ENCODE measurements at places on chromosomes 1 and 21.
A peak's percentile ranks its signal among the peaks of the same experiment; 100 is the strongest.

GRCh38 chr1:2085080-2085479 lies 34.9 kb downstream of the PRKCZ start:
- no peak for DNase-seq

DNA sequence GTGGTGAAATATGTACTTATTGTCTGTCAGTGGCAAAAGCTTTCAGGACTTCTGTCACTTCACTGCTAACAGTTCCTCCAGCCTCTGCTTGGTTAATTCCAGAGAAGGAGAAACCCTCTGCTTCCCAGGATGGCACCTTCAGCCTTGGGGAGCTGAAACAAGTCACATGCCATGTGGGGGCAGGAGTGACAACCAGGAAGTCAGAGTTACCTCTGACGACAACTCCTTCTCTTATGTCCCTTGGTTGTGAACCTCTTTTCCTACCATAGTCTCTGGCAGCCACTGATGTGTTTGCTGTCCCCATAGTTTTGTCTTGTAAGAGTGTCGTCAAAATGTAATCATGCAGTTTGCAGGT lies 53.6 kb downstream of the FCRL5 start:
- no peak for DNase-seq

- peak; percentile 81 for DNase-seq
Observed at GRCh38 chr1:203682473-203683383, 56.1 kb downstream of the ATP2B4 start.

DNA sequence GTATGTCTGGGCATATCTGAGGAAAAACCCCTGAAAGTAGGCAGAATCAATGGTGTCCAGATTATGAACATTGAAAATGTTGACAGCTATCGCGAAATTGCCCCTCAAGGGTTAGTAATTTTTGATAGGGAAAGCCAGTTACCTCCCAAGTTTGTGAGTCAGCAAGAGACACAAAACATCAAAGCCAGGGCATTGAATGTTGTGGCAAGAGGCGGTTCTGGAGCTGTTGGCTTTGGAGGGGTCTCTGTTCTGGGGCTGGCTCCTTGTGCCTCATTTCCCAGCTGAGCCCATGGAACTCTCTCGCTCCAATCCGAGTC lies 10.6 kb upstream of the S100A11 start:
- no peak for DNase-seq

DNA sequence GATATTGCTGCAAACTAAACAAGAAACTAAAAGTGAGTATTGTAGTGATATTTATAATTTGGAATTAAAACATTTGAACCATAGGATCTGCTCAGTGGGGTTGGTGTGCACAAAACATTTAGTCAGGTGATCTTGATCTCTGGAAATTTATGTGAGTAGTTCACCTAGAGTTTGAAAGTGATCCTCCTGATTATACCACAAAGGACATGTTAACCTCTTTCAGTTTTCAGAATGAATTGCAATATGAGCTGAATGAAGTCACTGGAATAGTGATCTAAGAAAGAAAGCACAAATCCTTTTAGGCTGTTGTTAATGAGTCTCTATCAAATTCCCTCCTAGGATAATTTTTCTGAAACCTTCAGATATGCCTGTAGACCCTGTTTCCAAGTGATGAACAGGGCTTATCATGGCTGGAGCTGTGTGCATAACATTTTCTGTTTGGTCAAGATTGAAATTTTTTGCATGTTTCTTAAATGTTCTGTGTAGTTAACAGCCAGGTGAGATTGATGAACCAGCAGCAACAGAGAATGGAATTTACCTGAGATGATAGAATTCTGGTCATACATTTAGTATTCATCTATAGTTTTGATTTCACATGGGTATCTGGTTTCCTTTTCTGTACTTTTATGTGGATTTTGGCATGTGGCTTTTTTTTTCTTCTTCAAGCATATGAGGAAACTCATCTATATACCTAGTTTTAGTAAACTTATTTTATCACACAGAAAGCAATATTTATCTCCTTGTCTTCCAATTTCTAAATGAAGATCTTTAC lies 25.5 kb downstream of the CDC14A start:
- DNase-seq, result no peak

- peak; percentile 66 for DNase-seq
Observed at GRCh38 chr1:61056573-61057439, 25.6 kb upstream of the NFIA start.

DNA sequence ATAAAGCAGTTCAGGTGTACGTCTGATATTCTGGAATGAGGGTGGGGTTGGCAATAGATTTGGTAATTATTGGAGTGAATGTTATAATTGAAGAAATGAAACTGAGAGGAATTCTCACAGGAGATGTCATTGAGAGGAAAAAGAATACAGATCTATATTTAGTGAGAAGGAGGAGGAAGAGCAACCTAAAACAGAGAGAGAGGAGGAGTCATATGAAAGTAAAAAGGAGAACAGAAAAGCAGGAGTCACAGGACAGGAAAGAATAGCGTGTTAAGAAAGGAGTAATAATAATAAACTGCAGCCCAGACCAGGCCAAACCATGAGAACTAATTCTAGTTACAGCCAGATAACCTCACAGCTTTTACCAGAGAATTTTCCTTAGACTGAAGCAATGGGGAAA lies 62.7 kb upstream of the MROH9 start:
- DNase-seq, result no peak

GRCh38 chr1:115218699-115219098 lies 119.3 kb downstream of the NGF start:
- DNase-seq, result no peak

- no peak for DNase-seq
Observed at GRCh38 chr1:156571261-156571852, 1.0 kb downstream of the IQGAP3 start.

GRCh38 chr1:185846672-185847444 lies 112.7 kb downstream of the HMCN1 start:
- no peak for DNase-seq

DNA sequence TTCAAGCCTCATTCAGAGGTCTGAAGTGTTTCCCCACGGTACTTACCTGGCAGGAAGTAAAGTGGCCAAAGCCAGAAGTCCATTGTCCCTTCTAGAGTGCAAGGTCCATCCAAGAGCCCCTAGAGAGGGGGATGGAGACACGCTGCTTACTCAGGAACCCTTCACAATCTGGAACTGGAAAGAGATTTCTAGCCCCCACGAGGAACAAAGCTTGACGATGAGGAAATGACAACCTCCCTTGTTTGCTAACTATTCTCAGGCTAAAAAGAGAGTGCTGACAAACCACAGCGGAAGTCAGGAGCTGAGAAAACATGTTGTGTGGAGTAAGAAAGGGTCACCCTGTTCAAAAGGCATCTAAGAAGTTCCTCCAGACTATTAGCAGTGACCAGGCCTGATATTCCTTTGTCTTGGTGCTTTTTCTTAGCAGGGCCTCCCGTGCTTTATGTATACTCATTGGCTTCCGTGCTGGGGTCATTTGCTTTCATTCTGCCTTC lies at the start of gene FCMR:
Gene FCMR (minus strand): TSS at position 170 of the 494 bp plus-strand sequence. CDS start 87 bp downstream, at position 83.
- DNase-seq, result no peak

GRCh38 chr1:6385488-6386191 lies 7.9 kb downstream of the ACOT7 start:
- no peak for DNase-seq

DNA sequence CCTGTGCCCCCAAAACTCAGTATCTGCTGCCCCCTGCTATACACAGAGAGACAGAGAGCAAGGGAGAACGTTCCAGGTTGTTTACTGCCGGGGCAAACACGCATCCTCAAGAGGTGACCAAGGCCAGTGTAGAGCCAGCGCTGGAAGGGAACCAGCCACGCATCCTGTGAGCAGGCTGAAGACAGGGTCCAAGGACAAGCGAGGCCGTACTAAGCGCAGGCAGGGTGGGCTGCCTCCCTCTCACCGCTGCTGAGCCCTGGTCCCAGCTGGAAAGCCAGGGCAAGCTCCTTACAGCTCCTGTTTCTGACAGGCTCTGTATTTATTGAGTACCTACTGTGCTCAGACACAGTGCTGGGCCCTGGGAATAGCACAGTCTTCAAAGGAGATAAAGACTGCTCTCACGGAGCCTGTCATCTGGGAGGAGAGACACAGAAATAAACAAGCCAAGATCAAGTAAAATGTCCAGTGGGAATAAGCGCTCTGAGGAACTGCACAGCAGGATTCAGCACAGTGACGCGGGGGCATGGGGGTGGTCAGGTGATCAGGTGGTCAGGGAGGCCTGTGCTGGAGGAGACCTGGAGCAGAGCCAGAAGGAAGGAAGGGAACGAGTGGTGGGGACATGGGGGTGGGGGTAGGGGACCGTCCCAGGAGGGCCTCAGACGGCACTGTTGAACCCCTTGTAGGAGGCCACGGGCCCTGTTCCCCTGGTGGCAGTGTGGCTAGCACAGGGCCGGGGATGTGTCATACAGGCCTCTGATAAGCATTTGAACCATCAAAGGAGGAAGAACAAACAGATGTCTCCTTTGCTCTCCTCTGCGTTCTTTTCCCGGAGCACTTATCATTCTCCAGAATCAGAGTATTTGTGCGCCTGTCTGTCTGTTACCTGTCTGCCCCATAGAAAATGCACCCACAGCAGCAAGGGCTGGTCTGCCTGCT lies 37.8 kb upstream of the EFHD2 start:
- DNase-seq, result no peak

GRCh38 chr1:155504207-155504606 lies 58.4 kb downstream of the ASH1L start:
- DNase-seq, result peak; percentile 71

DNA sequence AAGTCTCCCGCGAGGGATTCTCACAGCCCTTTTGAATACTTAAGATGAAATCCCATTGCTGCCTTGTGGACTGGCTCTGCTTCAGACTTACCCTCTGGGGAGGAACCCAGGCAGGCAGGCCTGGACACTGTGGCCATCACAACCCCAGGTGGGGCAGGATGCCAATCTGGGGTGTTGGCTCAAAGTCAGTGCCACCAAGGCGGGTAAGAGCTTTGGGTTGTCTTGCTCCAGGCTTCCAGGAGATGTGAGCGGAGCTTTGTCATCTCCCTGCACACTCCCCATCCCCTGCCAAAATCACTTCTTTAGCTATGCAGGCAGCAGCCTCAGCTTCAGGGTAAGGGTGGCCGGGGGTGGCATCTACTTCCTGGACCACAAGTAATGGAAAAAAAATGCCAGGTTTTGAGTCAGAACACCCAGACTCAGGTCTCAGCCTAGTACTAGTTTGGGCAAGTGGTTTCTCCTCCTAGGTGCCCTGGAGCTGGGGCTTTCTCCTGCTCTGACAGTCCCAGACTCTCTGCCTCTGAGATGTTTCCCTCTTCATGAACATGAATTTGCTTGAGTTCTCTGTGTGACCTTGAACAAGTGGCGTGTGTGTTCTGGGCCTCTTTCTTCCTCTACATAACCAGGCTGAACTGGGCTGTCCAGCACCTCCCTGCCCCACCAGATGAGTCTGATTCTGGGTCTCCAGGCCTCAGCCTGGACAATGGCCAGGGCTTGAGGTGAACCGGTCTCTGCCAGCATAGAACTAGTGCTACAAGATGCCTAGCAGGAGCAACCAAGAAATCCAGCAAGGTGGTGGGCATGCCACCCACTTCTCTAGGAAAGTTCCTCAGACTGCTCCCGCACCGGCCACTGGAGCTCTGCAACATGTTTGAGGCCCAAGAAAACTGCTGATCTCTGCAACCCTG lies 65.4 kb downstream of the VWA5B1 start:
- DNase-seq, result no peak

- no peak for DNase-seq
Observed at GRCh38 chr21:44332383-44332782, 6.8 kb downstream of the CFAP410 start.

- DNase-seq, result no peak
Observed at GRCh38 chr1:181180407-181181031, 92.0 kb downstream of the IER5 start.

GRCh38 chr1:116944613-116945012 lies 34.9 kb downstream of the PTGFRN start:
- DNase-seq, result no peak

- no peak for DNase-seq
Observed at GRCh38 chr1:239647045-239647444, 260.7 kb downstream of the CHRM3 start.

GRCh38 chr1:210159211-210159610 lies 73.4 kb upstream of the SERTAD4 start:
- no peak for DNase-seq

- DNase-seq, result no peak
Observed at GRCh38 chr1:173364827-173365226, 112.3 kb upstream of the PRDX6 start.

- no peak for DNase-seq
Observed at GRCh38 chr1:183598386-183598785, 8.1 kb upstream of the NCF2 start.

DNA sequence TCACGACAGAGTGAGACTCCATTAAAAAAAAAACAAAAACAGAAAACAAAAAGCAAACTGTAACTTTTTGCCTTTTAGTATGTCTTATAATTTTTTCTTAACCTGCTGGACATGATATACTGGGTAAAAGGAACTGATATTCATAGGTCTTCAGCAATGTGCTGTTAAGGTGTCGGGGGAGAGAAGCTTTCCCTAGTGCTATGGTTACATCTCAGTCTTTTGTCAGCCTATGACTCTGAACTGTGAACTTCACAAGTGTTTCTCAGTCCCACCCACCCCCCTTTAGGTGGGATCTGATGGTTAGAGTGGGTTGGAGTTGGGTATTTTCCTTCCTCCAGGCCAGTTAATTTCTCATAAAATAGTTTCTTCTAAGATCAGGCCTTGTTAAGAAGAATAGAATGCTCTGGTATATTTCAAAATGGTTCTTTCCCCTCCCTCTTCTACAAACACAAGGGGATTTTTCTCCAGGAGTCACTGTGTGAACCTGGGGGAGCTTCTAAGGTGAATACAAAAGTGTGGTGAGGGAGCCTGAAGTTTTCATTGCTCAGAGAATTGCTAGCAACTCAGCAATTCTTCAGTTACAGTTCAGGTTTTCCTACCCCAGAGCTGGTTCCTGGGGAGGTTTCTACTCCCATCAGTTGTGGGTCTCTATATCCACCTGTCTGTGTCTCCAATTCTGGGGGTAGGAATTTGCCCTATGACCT lies 16.1 kb upstream of the EDARADD start:
- DNase-seq, result no peak

DNA sequence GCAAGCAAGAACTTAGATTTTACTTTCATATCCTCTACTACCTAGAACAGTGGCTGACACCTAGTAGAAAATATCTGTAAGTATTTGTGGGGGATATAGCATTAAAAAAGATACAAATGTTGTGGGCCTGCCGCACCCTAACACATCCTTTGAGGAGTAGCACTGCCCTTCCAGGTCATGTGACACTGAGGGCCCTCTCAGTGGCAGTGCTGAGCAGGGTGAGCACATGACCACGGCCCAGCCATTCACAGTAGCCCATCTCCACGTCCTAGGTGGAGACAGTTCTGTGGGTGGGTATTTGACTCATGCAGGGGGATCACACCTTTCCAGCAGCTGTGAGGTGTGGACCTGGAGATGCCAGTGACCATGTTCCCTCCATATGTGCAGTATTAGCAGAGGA lies 108.9 kb downstream of the OMA1 start:
- no peak for DNase-seq

Measured in hematopoietic multipotent progenitor cell treated with erythropoietin and hydrocortisone succinate and interleukin-3 and kit ligand, for 17 days (in vitro differentiated cells).